RKO (cell line): ENCODE measurements at places on chromosomes 1 and 21.

DNA sequence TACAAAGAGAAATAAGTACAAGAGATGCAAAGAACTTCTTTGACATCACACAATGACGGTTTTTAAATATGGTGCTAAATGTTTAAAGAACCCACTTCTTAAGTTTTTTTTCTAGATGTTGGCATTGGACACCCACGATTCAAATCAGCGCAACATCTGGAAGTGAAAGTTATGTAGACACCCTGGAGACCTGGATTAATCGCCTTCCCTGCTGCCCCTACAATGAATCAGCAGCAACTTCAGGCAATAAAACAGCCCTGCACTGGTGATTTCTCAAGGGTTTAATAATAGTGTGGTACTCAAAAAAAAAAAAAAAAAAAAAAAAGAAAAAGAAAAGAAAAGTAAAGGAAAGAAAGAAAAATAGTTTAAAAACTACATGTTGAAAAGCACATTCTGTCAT, 248.3 kb downstream of the NUF2 start:
- no peak for DNase-seq

DNA sequence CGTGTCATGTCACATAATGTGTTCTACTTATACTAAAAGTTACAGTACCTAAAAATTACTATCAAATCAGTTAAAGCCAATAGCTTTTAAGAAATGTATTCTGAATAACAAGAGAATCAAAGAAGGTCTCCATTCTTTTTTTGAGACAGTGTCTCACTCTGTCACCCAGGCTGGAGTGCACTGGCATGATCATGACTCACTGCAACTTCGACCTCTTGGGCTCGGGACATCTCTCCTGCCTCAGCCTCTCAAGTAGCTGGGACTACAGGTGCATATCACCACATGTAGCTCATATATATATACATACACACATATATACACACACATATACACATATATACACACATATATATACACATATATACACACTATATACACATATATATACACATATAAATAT, 20.1 kb downstream of the COP1 start:
- no peak for DNase-seq

DNA sequence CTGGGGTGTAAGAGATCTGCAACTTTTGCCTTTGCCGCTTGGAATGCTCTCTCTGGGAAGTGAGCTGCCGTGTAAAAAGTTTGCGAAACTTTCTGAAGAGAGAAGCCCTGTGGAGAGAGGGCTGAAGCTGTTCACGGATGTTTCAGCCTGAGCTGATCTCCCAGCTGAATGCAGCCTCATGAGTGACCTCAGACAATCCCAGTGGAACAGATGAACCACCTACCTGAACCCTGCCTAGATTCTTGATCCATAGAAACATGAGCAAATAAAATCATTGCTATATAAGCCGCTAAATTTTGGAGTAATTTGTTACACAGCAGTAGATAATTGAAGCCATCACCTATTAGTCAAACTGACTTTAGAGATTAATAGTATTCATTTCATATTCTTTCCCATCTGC, 4.4 kb upstream of the ALG6 start:
- no peak for DNase-seq

DNA sequence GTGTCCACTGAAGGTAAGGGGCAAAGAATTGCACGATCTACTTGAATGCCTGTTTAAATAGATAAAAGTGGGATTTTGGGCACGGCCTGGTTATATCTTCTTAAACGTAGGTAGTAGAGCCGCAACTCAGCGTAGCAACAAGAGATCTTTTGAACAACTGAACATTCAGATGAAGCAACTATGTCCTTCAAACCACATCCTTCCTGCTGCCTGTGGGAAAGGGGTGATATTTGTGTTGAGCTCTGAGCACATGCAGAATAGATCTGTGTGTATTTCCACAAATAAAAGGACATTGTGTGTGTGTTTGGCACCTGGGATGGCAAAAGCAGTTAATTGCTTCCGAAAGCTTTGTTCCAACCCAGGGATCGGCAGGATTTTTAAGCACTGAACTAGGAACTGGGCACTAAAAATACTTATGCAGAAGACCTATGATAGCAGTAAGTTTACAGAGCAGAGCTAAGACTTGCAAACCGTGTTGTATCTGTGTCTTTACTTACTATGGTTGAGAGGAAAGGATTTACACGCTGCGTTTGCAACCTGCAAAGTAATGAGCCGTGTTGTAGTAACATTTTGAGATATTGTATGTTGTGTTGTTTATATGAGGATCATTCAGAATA, 333.4 kb downstream of the CHRM3 start:
- no peak for DNase-seq

DNA sequence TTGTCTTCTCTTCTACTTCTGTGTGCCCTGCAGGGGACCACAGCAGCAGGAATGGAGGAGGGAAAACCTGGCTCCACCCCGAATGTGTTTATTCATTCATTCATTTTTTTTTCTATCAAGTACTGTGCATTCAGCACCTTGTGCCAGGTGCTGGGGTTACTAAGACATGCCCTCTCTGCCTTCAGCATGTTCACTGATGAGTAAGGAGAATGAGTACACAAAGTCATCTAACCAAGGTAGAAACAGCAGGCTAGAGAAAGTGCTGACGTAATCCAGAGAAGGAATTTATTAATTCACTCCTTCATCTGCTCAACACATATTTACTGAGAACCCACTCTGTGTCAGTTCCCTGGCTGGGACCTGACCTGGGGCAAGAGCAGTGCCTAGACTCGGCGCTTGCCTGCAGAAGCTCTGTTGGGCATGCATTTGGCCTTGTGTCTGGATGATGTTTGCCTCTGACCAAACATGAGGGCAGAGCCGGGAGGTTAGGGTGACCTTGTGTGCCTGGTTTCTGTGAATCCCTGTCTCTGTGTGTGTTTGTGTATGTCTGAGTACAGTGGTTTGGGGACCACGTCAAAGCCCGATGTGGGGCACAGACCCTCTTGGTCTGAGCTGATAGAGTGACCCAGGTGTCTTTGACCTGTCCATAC, 3.3 kb upstream of the MYOG start:
- no peak for DNase-seq

DNA sequence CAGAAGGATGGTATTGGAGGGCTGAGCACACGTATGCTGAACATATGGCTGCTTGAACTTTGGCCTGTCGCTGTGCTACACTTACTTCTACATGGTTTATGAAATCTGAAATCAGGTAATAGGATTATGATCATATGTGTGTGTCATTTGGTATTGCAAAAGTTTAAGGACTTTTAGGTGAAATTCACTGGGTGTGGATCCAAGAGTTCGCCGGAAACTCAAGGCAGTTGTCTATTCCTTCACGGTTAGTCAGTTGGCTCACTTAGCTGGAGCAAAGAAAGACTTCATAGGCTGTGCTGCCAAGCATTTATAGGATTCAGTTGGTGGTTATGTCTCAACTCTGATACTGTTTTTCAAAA, 927 bp downstream of the UAP1 start:
- peak; percentile 87 for DNase-seq

GRCh38 chr1:166952002-166952746, 23.2 kb downstream of the ILDR2 start:
- DNase-seq = no peak

DNA sequence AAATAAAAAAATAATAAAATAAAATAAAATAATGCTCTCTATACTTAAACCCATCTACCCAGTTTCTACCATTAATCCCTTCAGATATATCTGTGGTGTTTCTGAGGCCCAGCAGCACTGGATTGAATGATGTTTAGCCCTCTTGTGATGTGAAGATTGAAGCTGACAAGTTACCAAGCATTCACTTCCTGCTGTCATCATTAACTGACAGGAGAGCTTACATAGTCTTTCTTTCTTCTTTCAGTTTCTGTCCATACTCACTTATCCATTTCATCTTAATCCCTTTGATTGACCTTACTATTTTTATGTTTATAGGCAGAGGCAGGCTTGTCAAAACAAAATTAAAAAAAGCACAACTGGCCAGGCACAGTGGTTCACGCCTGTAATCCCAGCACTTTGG, 38.8 kb upstream of the PGD start:
- no peak for DNase-seq

DNA sequence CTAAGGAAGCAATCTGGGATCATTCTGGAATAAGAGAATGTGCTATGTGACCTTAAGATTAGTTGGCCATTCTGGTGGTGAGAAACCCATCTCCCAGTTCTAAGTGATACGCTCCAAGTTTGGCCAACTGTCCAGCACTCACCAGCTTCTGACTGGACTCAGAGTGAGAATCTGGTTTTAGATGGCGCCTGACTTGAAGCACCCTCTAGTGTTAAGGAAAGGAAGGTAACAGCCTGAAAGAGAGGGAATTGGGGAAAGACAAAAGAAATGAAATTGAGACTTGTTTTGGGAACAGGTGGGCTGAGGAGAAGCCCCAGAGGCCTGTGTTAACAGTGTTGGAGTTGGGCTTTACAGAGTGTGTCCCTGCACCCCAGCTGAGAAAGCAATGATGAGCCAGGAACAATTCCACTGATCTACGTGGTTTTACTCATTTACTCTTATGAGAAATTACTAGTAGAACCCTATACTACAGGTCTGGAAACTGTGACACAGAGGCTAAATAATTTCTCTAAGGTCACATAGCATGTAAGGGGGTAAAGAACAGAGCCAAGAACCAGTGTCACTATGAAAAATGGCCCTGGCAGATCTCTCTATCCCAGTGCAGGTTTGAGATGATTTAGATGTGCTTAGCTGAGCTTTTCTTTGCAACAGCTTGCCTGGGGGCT, 9.3 kb upstream of the FCAMR start:
- peak; percentile 24 for DNase-seq
